ENCODE measurements at places on chromosomes 2 and 18.

GRCh38 chr2:52475590-52475989 is 1292.0 kb upstream of the CHAC2 start:
- DNase-seq: no peak

- no peak for DNase-seq
Measured at GRCh38 chr2:207865210-207865609, 95.5 kb upstream of the FZD5 start.

GRCh38 chr18:63079114-63079513 is 240.5 kb downstream of the BCL2 start:
- peak; percentile 69 for DNase-seq

GRCh38 chr2:7077660-7078267 is 160.6 kb downstream of the RNF144A start:
- no peak for DNase-seq

DNA sequence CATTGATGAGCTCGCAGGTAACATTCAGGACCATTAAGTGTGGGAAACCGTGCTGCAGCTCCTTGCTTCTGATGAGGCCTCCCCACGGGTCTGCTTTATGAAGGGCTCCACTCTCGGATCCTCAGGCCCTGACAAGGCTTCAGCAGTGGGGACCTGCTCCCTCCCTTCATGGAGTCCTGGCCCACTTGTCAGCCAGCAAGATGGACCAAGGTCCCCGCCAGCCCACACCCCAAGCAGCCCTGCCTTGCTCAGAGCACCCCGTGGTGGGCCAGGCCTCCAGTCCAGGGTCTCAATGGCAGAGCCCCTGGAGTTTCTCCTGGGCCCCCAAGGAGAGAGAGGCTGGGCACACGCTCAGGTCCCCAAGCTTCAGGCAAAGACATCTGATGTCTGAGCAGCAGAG is 41.5 kb downstream of the CROCC2 start:
- no peak for DNase-seq

- no peak for DNase-seq
Measured at GRCh38 chr2:40642237-40642636, 190.3 kb upstream of the SLC8A1 start.

DNA sequence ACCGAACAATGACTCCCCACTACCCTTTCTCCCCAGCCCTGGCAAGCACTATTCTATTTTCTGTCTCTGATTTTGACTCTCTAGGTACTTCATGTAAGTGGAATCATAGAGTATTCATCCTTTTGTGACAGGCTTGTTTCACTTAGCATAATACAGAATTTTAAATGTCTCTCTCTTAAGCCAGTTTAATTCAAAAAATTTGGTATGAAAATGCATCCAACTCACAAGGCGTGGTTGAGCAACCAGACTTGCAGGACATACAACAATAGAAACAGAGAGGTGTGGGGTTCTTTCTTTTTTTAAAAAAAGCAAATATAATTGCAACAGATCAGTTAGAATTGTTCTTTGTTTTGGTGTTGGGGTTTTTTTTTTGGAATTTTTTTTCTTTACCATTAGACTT is 47.6 kb upstream of the TMEM87B start:
- DNase-seq: no peak

DNA sequence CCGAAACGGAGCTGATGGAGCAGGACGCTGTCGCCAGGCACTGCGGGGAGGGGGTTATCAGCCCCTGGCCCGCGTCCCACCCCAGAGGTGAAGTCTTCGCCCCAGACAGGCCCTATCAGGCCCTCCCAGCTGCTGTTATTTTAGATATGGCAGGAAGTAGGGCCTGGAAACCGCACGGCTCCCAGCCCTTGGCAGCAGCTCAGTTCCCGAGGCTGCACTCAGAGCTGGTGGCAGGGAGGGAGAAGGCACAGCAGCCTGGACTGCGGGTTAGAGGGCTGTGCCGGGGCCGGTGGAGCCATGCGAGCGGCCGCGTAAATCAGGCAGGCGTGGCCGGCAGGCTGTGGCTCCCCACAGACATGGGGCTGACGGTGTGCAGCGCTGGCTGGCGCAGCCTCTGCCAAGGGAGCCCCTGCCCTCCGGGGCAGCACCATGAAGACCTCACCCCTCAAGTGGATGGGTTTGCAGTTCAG is 111.4 kb downstream of the NFATC1 start:
- peak; percentile 93 for DNase-seq

- DNase-seq: no peak
Measured at GRCh38 chr18:63907664-63908063, at the start of gene SERPINB10. Gene SERPINB10, plus strand, starts transcription at chr18:63907958. Its CDS starts 7,553 bp downstream, at chr18:63915511.

GRCh38 chr18:22417496-22418188 is at the start of gene CTAGE1:
Gene CTAGE1, minus strand, starts transcription at chr18:22417915. Its CDS starts 104 bp downstream, at chr18:22417811.
- DNase-seq: no peak

- no peak for DNase-seq
Measured at GRCh38 chr2:58051445-58051844, 4.8 kb downstream of the VRK2 start.

DNA sequence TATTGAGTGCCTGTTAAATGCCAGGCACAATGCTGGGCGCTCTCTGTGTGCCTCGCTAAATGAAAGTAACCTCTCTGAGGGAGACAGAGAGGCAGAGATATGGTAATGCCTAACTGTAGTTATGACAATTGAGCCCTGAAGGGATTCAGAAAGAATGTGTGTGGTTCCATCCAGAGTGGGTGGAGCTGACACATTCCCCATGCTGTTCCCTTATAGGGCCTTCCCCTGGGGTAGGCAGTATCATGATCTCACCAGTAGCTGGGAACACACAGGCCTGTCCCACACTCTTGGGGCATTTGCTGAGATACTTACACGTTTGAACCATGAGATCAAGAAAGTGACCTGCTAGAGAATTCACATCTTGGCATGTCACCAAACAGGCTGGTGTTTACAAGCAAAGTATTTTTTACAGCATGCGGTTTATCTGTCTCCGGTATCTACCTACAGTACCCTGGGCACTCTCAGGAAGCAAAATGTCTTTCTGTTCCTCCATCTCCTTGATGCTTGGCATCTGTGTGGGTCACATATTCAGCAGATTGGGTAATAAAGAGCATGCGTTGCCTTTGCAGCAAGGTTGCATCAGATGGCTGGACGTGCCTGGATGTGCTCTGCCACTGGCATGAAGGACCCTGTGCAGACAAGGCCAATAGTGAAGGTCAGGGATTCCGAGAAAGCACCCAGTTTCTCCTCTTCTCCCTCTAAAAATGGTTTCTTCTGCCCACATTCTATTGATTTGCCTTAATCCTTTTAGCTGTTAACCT is 9.4 kb downstream of the CTIF start:
- no peak for DNase-seq

GRCh38 chr2:172101821-172102390 is 794 bp downstream of the DLX2 start:
- DNase-seq: peak; percentile 77

- no peak for DNase-seq
Measured at GRCh38 chr2:1813371-1813770, 69.1 kb upstream of the PXDN start.

DNA sequence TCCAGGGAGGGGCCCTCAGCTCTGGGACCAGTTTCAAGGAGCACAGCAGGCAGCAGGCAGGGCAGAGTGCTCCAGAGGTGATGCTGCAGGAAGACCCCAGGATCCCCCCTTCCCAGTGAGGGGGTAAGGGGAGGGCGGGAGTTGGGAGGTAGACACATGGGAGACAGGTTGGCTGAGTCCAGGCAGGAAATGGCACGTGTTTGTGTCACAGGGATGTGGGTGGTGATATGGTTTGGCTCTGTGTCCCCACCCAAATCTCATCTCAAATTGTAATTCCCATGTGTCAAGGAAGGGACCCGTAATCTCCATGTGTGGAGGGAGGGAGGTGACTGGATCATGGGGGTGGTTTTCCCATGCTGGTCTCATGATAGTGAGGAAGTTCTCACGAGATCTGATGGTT is 25.2 kb upstream of the OTOS start:
- no peak for DNase-seq

GRCh38 chr2:147845411-147845971 is 662 bp downstream of the ACVR2A start:
- DNase-seq: peak; percentile 48

GRCh38 chr2:44230378-44230777 is 44.9 kb upstream of the SLC3A1 start:
- DNase-seq: no peak

- peak; percentile 26 for DNase-seq
Measured at GRCh38 chr2:192500550-192501200, 305.9 kb upstream of the TMEFF2 start.

DNA sequence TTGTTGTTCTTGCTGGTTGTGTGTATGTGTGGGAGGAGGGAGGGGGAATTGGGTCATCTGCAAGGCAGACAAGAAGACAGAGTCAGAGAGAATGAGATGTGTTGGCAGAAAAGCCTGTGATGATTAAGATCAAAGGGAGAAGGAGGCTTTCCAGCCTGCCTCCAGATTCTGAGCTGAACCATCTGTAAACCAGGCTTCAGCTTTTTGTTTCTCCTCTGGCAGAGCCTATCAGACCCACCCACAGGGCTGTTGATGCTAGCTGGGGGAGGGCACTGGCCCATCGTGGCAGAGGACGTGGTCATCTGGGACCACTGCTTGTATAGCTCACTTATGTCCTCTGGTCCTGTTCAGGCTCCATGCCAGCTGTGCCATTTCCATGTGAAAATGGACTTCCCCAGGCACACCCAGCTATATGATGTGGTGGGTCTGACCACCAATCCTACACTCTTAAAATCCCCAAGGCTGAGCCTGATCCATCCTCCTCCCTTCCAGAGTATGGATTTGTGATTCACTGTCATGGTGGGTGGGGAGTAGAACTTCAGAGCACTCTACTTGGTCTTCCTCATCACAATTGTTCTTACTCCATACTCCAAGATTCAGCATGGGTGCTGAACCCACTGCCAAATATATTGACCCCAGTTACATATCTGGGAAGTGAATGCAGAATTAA is 27.8 kb upstream of the COL6A3 start:
- DNase-seq: no peak

DNA sequence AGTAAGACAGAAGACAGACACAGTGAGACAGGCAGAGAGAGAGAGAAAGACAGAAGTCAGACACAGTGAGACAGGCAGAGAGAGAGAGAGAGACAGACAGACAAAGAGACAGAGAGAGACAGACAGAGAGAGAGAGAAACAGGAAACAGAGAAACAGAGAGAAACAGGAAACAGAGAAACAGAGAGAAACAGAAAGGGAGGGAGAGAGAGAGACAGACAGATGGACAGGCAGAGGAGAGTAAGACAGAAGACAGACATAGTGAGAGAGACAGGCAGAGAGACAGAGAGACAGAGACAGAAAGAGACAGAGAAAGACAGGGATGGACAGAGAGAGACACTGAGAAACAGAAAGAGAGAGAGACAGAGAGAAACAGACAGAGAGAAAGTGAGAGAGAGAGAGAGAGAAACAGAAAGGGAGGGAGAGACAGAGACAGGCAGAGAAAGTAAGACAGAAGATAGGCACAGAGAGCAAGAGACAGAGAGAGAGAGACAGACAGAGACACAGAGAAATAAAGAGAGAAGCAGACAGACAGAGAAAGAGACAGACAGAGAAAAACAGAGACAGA is 109.3 kb upstream of the ANKRD30BL start:
- no peak for DNase-seq

DNA sequence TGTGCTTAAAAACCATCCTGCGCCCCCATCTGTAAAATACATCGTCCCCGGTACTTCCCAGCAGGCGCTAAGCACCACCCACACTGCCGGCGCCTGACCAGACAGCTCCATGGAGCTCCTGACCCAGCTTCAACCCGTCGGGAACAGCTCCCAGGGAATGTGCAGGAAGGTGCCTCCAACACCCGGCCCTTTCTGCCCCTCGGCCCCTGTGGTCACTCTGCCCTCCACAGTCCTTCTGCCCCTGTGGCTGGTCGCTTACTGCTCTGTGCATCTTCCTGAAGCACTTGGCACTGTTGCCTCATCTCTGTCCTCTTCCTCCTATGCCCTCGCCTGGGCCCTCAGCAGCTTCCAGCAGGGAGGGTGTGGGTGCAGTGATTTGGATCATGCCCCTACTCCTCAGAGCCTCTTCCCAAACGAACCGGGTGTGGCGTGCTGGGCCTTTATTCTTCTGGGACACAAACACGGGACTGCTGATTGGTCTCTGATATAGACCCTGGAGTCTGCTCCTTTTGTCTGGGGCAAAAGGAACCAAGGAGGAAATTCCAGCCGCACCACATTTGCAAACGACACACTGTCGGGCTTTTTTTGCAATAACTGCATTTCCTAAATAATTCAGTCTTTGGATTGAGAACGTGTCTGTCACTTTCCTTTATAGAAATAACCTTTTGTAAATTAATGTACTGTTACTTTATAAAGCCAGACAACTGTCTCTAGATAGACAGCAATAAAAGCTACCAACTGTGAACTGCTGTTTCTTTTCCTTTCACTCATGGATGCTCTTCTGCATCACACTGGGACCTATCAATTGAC is 65.9 kb downstream of the ADI1 start:
- DNase-seq: no peak

GRCh38 chr2:194289712-194290346 is 1367.2 kb upstream of the SLC39A10 start:
- DNase-seq: no peak

DNA sequence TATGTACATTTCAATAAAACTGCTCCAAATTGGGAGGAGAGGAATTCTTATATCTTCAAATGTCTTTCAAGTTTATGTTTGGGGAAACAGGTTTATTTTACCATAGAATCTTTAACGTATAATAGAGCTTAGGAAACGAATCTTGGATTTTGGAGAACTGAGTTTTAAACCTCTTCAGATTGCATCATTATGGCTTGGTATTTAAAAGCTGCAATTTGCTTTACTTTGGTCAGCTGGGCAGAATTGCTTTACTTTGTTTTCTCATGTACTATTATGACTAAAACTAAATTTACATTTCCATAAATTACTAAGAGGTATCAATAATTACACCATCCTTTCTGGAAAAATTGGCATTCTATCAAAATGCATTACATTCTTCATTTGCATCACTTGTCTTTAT is 54.6 kb downstream of the BAZ2B start:
- DNase-seq: no peak

GRCh38 chr2:71064754-71065621 is 3.5 kb upstream of the NAGK start:
- DNase-seq: peak; percentile 73

DNA sequence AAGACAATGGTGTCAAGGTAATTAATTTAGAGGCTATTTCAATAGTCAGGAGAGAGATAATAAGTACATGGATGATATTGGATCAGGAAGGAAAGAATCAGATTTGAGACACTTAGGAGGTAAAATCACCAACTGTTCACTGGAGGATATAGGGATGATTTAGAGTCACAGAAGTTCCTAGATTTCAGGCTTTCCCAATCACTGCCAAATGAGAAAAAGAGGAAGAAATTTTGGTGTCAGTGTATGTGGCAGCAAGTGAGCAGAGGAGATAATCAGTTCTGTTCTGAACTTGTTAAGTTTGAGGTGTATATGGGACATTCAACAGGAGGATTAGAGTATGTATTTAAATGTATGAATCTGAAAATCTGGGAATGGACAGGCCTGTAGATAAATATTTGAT is 640.4 kb downstream of the NR4A2 start:
- DNase-seq: no peak

GRCh38 chr2:219571311-219572236 is at the start of gene OBSL1:
Gene OBSL1, minus strand, starts transcription at chr2:219571539. Its CDS starts 307 bp downstream, at chr2:219571232.
- peak; percentile 75 for DNase-seq

DNA sequence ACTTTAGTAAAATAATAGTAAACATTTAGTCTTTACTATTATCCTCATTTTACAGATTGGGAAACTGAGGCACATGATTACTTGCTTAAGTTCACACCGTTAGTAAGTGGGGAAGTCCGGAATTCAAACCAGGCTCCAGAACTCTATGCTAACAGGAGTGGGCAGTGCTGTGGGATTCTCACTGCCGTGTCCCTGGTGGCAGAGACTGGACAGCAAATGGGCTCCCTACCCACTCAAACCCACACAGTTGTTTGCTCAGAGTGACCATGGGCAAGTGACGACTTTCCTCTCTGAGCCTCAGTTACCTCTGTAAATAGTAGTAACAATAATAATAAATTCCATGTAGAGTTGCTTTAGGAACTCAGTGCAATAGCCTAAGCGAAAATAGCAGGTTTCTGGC is 24.0 kb downstream of the MAIP1 start:
- DNase-seq: no peak

Measured in KBM-7 (cell line).